Activated gamma-delta T cell treated with anti-CD3 and anti-CD28 coated beads, Interleukin-2, amount 50 U/mL, for 16 hours (primary cell): ENCODE measurements at places on chromosomes 7 and 10.

- DNase-seq, result no peak
Observed at GRCh38 chr10:21858455-21858854, 145.1 kb downstream of the DNAJC1 start.

GRCh38 chr7:70674571-70675010 lies 457.4 kb upstream of the GALNT17 start:
- DNase-seq, result no peak

- no peak for DNase-seq
Observed at GRCh38 chr7:49433794-49434193, 339.6 kb upstream of the VWC2 start.

GRCh38 chr10:3106928-3107425 lies 39.6 kb downstream of the PFKP start:
- no peak for DNase-seq

DNA sequence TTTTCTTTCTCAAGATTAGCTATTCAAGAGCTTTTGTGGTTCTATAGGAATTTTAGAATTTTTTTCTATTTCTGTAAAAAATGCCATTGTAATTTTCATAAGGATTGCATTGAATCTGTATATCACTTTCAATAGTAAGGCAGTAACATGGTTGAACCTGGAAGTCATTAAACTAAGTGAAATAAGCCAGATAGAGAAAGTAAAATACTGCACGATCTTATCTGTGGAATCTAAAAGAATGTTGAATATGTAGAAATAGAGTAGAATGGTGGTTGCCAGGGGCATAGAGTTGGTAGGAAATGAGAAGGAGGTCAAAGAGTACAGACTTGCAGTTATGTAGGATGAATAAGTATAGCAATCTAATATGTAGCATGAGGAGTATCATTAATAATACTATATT lies 1073.5 kb upstream of the LRRN3 start:
- no peak for DNase-seq

DNA sequence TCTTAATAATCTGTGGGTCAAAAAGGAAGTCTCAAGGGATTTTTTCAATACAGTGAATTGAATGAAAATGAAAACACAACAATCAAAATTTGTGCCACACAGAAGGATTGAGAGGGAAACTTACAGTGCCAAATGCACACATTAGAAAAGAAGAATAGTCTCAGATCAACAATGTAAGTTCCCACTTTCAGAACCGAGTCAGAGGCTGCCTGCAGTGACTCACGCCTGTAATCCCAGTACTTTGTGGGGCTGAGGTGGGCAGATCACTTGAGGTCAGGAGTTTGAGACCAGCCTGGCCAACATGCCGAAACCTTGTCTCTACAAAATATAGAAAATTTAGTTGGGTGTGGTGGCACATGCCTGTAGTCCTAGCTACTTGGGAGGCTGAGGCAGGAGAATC lies 12.5 kb upstream of the KEL start:
- no peak for DNase-seq

GRCh38 chr10:84608126-84608525 lies 279.7 kb downstream of the CCSER2 start:
- DNase-seq, result no peak

DNA sequence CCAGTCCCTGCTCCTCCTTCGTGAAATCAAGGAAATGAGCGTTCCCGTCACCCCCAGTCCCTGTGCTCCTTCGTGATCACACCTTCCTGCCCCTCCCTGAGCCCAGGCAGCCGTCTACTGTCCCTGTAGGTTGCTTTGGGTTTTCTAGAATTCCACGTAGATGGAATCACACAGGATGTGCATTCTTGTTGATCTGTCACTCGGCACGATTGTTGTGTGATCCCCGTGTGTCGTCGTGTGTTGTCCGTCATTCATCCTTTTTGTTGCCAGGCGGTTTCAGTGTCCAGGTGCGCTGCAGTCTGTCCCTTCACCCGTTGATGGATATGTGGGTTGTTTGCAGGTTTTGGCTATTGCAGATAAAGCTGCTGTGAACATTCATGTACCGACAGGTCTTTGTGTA lies 9.4 kb downstream of the MTG1 start:
- DNase-seq, result no peak

DNA sequence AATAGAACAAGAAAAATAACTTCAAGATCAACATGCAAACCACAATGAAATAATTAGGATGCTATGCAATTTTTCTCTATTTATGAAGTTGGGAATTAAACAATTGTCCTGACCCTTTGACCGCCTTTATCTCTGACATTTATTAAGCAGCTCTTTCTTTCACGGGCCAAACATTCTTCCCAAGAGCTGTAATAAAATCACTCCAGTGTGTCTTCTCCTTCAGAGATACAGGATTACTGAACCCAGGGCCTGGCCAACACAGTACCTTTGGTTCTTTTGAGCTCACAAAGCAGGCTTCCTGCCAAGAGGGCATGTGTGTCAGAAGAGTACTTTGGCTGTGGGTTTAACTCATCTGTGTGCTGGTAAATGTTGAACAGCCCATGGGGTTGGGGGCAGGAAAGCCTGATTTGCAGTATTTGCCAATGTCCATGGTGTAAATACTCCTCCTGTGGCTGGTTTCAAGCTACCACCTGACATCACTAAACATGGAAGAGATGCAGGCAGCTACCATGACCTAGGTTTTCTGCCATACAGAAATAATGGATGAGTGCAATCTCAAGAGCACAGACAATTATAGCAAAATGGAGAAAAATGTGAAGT lies 121.7 kb downstream of the FANK1 start:
- DNase-seq, result no peak

- DNase-seq, result no peak
Observed at GRCh38 chr7:135879233-135879632, 97.9 kb downstream of the MTPN start.

DNA sequence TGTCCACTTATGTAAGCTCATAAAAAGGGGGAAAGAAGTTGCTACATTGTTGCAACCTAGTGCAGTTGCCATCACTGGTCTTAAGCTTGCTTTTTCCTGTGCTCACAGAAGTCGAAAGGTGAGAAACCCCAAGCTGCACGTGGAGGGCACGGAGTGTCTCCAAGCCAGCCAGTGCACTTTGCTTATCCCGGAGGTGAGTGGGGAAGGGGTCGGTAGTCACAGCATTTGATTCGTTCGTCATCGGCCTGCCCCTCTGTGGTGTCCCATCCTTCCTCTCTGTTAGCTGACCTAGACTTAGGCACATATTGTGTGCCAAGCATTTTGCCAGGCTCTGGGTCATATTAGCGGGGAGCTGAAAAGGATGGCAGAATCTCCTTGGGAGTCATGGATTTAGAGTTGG lies 50.5 kb downstream of the DENND11 start:
- DNase-seq, result no peak

DNA sequence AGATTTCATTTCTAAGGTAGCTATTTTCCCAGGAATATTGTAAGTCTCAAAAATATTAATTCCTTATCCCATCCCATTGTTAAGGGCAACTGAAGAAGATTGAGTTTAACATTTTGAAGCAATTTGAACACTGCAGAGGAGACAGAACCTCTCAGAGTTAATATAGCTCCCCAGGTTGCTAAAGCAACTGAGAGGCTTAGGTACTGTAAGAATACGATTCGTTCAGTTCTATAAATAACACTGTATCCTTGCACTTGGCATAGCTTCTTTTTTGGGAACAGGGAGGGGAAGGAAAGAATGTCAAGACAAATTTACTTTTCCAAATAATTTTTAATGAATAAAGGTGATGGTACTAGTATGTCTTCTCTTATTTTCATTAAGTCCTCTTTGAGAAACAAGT lies 658.4 kb upstream of the CELF2 start:
- DNase-seq, result no peak

DNA sequence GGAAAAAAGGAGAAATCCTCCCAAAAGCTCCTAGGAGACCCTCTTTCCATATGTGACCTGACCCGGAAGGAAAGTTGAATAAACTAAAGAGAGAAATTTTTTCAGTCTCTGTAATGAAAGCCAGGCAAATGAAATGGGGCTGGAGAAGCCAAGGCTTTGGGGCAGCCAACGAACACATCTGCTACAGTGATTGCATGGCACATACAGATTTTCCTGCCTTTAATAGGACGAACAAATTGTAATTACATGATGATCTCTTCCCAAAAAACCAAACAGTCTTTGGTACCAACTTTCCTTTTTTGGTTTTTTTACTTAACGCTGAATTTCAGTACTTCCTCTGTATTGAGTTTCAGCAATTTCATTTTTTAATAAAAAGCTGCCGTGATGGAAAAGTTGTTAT lies 23.5 kb upstream of the PTN start:
- no peak for DNase-seq

DNA sequence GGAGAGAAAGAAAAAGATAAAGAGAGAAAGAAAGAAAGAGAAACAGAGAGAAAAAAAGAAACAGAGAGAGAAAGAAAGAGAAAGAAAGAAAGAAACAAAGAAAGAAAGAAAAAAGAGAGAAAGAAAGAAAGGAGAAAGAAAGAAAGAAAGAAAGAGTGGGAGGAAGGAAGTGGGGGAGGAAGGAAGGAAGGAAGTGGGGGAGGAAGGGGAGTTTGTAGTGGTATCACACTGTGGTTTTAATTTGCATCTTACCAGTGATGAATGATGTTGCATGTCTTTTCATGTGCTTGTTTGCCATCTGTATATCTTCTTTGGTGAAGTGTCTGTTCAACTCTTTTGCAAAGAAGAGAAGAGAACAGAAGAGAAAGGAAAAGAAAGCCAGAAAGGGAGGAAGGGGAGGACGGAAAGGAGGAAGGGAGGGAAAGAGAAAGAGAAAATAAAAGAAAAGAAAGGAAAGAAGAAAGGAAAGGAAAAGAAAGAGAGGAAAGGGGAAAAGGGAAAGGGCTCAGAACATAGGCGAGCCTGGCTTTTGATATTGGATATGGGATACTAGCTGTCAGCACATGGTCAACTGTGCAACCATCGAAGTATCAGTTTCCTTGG lies 79.2 kb upstream of the FRMD4A start:
- no peak for DNase-seq

GRCh38 chr7:96173781-96174180 lies 148.1 kb downstream of the SLC25A13 start:
- no peak for DNase-seq

DNA sequence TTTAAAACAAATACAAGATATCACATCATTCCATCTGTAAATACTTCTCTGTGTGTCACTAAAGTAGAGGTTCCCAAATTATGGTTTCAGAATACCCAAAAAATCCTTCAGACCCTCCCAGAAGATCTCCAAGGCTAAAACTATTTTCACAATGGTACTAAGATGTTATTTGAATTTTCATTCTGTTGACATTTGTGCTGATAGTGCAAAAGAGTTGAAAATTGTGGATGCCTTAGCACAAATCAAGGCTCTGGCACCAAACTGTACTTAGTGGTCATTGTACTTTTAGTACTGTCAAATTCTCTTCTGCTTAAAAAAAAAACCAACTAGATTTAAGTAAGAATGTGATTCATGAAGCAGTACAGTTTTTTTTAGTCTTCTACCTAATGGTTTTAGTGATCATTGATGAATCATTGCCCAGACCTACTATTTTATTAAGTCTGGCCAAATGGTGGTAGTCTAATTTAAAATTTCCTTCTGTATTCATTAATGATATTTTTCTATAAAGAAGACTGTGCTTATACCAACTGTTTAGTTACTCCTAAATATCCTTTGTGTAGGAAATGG lies 50.5 kb downstream of the TPST1 start:
- DNase-seq, result no peak

DNA sequence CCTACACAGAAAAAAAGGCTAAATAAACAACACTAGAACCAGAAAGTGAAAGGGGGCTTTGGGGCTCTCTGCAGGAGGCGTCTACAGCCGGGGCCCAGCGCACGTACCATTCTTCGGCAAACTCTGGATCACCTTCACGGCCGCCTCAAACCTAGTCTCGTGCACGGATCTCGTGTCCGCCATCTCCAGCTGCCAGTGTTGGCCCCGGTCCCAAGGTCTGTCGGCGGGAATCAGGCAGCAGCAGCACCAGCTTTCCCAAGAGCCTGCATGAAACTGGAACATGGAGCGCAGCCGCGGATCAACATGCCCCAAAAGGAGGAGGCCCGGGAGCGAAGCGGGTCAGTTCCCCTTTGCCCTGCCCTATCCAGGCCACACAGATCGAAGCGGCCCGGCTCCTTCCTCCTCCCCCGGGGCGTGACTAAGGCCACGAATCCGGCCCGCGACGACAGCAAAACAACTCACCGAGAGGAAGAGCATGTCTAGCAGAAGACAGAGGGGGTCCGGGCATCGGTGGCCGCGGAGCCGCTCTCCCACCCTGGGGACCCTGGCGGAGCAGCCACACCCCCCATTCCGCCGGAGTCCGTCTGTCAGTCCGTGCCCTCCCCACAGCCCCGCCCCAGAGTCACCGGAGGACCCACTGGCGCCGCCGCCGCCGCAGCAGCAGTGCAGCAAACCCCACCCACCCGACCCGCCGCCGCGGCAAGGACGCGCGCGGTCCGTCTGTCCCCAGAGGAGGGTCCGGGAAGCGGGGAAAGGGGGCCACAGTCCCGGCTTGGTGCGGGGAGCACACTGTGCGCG lies at the start of gene ACBD5:
Gene ACBD5, minus strand, starts transcription at position 586 of the 798 bp plus-strand sequence. Its CDS starts 109 bp downstream, at position 477.
- DNase-seq, result peak; percentile 50

- DNase-seq, result no peak
Observed at GRCh38 chr10:97682042-97682441, 5.0 kb downstream of the AVPI1 start.

- no peak for DNase-seq
Observed at GRCh38 chr10:666237-667012, 23.0 kb downstream of the DIP2C start.

DNA sequence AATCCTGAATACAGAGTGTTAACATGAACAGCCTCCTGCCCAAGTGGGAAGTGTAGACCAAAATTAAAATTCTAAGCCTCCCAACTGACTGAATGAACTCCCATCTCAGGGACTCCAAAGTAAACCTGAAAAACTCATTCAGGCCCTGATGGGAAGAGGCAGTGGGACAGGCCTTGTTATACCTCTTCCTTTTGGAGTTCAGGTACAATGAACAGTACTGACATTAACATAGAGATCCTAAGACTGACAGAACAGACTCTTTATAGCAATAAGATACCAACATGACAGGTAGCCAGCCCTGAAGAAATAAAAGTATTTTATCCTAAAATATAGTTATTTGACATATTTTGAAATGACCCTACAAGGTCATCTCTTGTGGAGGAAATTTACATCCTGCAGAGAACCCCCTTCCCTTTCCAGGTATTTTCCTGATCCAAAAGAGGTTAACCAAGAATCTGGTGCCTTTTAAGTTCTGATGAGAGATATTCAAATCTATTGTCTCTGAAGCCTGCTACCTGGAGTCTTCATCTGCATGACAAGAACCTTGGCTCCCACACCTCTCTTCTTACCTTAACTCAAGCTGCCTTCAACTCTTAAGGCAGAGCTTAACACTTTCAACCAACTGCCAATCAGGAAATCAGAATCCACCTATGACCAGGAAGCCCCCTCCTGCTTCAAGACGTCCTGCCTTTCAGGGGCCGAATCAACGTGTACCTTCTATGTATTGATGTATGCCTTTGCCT lies 103.3 kb upstream of the PFKP start:
- no peak for DNase-seq

DNA sequence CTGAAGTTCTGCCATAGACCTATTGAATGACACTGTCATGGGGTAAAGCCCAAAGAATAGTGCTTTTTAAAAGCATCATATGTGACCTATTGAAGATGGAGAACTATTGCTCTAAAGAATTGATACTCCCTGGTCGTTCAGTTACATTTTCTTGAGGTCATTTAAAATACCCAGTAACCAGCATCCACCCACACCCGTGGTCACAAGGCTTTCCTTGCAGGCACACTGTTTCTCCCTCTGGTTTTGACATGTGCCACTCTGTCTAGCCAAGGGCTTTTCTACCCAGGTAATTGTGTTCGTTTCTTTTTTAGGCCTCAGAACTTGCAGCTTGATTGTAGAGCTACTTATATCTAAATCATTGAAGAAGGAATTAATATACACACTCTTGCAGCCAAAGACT lies 68.3 kb upstream of the LYZL2 start:
- DNase-seq, result no peak
